Omental fat pad (tissue), 4 donors: ENCODE measurements at places on chromosomes 5 and 9. TPM values are rescaled to one million over a fixed set of nuclear protein-coding genes. Genes with fewer than 3 reads are reported as not detected.

DNA sequence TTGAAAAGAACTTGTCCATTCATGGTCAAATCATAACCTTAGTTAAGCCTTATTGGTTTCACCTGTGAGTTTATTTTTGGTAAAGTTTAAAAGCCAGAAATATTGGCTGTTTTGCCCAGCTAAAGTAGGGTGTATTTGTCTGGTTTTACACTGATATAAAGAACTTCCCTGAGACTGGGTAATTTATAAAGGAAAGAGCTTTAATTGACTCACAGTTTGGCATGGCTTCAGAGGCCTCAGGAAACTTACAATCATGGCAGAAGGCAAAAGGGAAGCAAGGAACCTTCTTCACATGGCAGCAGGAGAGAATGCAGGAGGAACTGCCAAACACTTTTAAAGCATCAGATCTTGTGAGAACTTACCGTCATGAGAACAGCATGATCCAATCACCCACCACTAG lies 55.3 kb downstream of the JAKMIP2 start:
- DNase-seq, result no peak

Gene GRXCR2
- total RNA-seq, result not detected

DNA sequence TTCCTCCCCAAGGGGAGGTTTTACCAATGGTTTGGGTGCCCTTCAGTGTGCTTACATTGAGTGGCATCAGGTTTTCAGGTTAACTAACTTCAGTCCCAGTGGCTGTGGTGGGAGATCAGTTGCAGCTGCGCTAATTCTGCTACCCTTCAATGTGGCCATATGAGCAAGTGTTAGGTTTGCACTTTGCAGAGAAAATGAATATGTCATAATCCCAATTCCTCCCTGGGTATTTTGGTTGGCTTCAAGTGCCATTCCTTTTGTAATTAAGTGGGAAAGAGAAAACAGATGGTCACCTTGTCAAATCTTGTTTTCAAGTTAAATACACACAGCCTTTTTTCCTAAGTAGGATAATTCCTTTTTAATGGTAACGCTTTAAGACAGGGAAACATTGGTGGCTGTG lies 236.2 kb downstream of the TLE4 start:
- no peak for DNase-seq

DNA sequence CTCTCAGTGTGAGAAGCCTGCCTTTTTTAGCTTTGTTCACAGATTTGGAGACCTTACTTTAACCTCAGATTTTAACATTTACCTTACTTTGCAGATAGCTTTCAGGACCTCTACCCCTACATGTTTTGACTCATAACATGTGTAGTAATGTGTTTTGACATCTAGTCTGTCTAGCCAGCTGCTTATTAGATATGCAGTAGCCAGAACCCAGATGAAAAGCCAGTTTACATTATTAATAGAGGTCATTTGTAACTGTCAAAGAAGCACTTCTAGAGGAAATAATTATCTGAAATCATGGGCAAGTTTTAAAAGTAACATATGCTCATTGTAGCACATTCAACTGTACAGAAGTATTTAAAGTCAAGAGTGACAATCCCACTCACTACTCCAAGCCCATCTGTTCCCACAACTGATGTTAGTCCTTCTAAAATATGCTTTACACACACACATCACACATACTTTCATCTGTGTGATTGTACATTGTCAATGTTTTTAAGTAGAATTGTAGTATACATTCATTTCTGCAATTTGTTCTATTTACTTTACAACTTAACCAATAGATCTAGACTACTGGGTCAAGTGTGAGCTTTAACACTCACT lies 71.8 kb upstream of the NIPAL4 start:
- DNase-seq, result no peak

GRCh38 chr5:142446131-142446959 lies 121.5 kb upstream of the SPRY4 start:
- DNase-seq, result no peak

Gene PCDHGA12
- 17.3 TPM for total RNA-seq

GRCh38 chr9:133003671-133004090 lies 25.2 kb downstream of the GFI1B start:
- DNase-seq, result no peak

DNA sequence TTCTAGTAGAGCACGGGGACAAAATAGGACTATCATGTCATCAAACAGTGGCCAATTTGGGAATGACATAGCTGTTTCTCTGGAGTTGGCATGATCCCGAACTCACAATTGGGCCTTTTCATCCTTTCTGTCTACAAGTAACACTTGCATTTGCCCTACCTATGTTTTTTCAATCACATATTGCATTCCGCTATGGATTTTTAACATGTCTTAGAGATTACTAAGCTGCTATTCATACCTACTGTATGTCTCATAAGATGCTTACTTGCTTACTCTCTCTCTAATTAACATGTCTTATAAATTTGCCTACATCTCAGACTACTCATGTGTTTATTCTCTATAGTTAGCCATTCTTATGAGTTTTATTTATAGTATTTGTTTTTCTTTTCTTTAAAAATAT lies 341.2 kb upstream of the CTNND2 start:
- DNase-seq, result no peak

DNA sequence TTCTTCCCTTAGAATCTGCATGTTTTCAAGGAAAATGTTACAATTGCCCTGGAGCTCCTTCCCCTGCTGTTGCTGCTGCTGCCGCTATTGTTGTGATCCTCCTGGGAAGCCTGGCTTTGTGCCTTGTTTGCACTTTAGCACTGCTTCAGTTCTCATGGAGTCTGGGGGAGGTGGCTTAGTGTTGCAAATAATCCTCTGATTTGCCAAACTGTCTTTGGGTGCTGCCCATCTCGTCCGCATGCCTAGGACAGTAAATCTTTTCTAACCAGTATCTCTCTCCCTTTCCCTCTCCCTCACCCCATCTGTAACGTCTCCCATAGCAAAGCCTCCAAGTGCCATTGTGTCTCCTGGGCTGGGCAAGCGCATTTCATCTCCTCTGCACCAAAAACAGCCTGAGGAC lies 30.3 kb downstream of the FAM240B start:
- DNase-seq, result no peak

Gene FLT4
- 8.9 TPM for total RNA-seq

GRCh38 chr5:127373858-127374491 lies 83.4 kb downstream of the MEGF10 start:
- DNase-seq, result no peak

Gene SPINK7
- not detected for total RNA-seq

Gene PHF24
- total RNA-seq, result 0.95 TPM

GRCh38 chr5:16709691-16710433 lies 93.1 kb upstream of the RETREG1 start:
- DNase-seq, result no peak

DNA sequence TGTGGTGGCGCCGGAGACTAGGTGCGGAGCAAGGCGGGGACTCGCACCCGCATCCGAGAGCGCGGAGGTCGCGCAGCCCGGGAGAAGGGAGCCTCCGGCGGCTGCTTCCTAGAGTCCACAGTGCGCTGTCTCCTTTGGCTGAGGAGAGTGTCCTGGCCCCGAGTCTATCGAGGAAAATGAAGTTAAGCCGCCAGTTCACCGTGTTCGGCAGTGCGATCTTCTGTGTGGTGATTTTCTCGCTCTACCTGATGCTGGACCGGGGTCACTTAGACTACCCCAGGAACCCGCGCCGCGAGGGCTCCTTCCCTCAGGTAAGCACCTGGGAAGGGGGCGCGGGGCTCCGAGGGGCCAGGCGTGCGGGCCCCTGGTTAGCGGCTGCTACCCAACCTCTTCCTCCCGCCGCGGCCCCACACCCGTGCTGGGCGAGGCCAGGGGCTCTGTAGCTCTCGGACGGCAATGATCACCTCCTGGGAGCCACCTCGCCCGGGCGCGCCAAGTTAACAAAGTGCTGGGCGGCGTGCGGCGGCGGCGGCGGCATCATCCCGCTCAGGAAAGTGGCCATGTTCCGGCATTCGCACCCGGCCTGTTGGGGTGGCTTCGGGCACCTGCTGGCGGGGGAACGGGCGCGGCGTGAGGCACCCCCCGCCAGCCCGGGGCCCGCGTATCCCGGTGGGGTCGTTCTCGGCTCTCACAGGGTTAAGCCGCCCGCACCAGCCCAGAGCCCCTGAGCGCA lies 681 bp downstream of the MAN2A1 start:
- no peak for DNase-seq

DNA sequence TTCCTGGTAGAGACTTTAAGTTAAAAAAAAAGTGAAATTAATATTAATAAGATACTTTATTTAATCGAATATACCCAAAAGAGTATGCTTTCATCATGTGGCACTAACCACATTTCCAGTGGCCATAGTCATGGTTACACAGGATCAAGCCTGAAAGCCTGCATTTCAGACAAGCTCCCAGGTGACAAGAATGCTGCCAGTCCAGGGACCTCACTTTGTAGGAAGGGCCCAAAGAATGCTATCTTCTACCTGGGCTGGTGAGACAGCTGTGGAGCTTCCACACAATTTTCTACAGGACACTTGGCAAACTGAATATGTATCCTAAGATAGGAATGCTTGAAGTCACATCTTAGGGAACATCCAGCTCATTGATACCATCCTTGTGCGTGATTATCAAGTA lies 203.8 kb downstream of the AUH start:
- no peak for DNase-seq

Gene OLFML2A
- total RNA-seq, result 7.7 TPM

DNA sequence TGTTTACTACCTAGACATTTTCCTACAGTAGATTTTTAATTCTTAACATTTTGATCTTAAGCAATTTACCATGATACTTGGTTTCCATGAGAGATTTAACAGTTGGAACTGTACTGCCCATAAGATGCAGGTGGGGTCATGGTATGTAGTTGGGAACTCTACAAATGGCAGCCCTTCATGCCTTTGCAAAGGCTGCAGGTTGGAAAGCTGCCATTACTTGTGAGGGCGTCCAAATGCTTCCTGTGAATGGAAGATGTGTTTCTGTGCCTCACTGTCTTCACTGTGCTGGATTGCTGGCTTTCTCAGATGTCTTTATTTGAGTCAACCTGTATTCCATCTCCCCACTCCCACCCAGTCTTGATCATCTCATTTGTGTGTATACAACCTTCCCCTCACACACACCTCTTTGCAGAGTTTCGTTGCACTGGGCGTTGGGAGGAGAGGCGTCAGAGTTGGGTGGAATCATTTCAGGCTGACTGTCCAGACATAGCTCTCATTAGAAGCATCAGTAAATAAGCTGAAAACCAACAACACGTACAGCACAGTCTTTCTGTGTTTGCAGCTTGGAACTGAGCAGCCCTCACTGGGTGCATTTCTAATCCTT lies 14.8 kb upstream of the ABL1 start:
- DNase-seq, result no peak

DNA sequence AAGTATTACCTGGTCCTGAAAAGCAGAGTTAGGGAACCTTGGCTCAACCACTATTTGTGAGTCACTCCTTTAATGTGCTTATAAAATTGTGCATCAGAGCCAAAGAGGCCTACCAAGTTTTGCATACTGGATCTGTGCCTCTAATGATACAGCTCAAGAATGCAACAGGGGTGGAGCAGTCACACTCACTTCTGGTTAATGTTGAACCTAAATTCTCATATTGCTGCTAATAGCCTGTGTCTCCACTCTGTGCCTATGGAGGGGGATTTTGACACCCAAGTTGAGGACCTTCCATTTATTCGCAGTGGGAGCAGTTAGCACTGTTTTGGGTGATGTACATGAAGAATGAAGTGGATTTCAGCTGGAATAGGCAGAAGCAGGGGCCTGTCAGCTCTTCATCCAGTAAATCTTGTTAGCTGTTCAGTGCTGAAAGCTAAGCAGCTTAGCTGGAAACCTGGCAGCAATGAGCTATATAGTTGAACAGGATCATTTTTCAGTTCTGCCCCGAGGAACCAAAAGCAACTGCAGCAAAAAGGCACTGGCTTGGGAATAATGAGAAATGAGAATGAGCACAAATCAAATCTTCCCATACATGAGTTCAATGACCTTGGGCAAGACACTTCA lies 9.7 kb downstream of the SH3TC2 start:
- DNase-seq, result no peak

DNA sequence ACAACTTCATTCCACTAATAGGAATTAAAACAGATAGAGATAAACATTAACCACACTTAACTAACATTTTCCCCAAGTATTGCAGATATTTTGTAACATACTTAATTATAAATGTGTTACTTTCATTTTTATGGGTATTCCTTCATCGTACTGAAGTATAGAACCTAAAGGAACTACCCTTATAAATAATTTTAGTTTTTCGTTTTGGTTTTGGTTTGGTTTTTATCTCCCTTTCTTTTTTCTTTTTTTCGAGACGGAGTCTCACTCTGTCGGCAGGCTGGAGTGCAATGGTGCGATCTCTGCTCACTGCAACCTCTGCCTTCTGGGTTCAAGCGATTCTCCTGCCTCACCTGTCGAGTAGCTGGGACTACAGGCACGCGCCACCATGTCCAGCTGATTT lies 60.1 kb upstream of the LMNB1 start:
- DNase-seq, result no peak

Gene ATG12
- 44.2 TPM for total RNA-seq

DNA sequence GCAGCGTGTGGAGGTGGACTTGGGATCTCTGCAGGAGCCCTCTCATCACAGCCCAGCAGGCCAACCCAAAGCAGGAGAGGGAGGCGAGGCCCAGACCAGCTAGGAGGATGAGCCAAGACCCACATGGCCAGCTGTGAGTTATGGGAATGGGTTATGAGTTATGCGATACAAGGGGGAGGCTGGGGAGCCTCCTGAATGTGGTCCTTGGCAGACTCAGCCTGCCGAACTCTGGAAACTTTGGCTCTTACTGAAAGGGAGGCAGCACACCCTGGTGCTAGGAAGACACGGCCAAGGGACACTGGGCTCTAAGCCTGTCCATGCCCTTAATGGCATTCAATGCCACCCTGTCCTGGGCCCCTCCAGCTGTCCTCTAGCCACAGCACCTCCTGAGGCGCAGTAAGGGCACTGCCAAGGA lies 7.7 kb upstream of the VAV2 start:
- no peak for DNase-seq

GRCh38 chr9:133202145-133202513 lies 6.9 kb downstream of the OBP2B start:
- no peak for DNase-seq
